ENCODE measurements at places on chromosomes 2 and 18.
A peak's percentile ranks its signal among the peaks of the same experiment; 100 is the strongest.

- no peak for DNase-seq
Measured at GRCh38 chr18:57210716-57211411, 64.0 kb downstream of the BOD1L2 start.

- no peak for DNase-seq
Measured at GRCh38 chr2:161427664-161428587, 11.8 kb downstream of the TBR1 start.

DNA sequence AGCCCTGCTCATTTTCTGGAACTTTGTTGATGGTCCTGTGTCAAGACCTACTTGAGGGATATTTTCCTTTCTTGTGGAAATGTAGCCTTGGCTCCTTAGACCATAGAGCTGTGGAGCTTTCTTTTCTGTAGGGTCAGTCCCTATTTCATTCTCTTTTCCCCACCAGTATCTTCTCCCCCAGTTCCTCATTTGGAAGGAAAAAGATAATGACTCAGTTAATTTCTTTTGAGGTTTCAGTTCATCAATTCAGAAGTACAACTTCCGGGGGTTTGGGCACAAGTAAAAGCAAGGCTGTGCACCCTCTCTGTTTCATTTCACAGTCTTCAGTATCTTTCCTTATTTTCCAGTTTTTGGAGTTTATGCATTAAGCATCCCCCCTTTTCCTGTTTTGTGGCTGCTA, 70.7 kb downstream of the CDC42EP3 start:
- DNase-seq: no peak

GRCh38 chr18:59056706-59057492, 82.8 kb upstream of the SEC11C start:
- no peak for DNase-seq

- DNase-seq: no peak
Measured at GRCh38 chr2:48362515-48362914, 167.4 kb upstream of the STON1 start.

DNA sequence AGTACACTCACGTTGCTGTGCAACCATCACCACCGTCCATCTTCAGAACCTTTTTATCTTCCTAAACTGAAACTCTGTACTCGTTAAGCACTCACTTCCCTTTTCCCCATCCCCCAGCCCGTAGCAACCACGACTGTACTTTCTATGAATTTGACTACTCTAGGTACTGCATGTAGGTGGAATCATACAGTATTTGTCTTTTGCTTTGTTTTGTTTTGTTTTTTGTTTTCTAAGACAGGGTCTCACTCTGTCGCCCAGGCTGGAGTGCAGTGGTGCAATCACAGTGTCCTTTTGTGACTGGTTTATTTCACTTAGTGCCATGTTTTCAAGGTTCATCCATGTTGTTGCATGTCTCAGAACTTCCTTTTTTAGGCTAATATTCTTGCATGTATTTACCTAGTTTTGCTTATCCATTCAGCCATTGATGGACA, 7.0 kb upstream of the TYMS start:
- no peak for DNase-seq

GRCh38 chr2:152846697-152847470, 128.5 kb downstream of the ARL6IP6 start:
- DNase-seq: no peak

DNA sequence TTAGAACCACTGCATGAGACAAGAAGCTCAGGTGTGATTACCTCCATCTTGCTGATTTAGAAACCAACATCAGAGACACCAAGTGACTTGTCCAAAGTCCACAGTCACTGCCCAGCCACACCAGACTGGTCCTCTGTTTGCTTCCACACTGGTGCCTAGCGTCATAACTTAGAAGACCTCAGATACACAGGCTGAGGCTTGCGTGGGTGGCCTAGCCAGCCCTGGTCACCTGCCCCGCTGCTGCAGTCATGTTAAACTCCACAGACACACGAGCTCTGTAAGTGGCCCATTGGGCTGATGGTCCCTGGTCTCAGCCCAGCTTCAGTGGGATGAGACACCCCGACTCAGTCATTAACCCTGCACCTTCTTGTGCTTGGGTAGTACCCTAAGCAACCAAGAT, 47.1 kb downstream of the CNGA3 start:
- no peak for DNase-seq

GRCh38 chr2:205769879-205770278, 87.6 kb downstream of the NRP2 start:
- no peak for DNase-seq

DNA sequence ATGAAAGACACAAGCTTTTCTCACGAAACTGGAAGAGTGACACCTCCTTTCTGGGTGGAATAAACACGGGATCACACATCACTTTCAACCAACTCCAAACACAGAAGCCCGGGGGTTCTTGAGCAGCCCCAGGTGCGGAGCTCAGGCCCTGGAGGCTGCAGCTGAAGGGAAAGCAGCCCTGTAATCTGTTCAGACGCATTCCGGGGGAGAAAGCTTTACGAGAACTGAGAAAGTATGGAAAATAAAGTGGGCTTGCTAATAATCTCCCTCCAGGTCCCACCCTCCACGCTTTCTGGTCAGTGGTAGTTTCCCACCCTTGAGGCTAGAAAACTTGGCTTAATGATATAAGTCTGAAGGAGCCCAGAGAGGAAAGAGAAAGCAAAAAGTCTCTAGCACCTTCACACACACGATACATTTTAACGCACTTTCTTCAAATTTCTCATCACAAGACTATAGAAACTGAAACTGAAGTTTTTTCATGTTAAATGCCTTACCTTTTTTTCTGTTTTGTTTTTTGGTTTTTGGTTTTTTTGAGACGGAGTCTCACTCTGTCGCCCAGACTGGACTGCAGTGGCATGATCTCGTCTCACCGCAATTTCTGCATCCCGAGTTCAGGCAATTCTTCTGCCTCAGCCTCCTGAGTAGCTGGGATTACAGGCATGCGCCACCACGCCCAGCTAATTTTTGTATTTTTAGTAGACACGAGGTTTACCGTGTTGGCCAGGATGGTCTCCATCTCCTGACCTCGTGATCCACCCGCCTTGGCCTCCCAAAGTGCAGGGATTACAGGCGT, 141.3 kb downstream of the AFF3 start:
- no peak for DNase-seq

GRCh38 chr2:212344131-212344530, 194.5 kb downstream of the ERBB4 start:
- DNase-seq: no peak

GRCh38 chr2:1620081-1620480, 124.2 kb downstream of the PXDN start:
- no peak for DNase-seq

DNA sequence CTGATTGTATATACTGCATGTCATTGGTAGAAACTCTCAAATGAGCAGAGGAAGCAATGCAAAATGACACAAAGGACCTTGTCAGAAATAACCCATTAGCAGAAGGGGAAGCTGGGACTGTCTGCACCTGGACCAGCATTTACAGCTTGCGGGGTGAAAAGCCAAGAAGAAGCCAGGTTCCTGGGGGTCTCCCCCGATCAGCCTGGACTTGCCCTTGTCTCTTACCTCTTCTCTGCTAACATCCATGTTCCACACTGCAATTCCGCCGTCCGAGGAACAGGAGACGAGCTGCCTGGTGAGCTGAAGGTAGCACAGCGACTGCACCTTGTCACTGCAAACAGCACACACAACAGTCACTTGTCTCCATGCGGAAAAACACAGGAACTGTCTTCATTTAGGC, 51.1 kb downstream of the WDFY1 start:
- no peak for DNase-seq

GRCh38 chr2:9914384-9915065, 37.0 kb upstream of the GRHL1 start:
- peak; percentile 0 for DNase-seq

GRCh38 chr2:25615386-25615785, 58.0 kb downstream of the DTNB start:
- DNase-seq: no peak

All from amniotic stem cell (primary cell).